Activated T-helper 1 cell treated with anti-CD3 and anti-CD28 coated beads, Interleukin-2, amount 50 U/mL, for 16 hours (primary cell): ENCODE measurements at places on chromosomes 6 and 20.

DNA sequence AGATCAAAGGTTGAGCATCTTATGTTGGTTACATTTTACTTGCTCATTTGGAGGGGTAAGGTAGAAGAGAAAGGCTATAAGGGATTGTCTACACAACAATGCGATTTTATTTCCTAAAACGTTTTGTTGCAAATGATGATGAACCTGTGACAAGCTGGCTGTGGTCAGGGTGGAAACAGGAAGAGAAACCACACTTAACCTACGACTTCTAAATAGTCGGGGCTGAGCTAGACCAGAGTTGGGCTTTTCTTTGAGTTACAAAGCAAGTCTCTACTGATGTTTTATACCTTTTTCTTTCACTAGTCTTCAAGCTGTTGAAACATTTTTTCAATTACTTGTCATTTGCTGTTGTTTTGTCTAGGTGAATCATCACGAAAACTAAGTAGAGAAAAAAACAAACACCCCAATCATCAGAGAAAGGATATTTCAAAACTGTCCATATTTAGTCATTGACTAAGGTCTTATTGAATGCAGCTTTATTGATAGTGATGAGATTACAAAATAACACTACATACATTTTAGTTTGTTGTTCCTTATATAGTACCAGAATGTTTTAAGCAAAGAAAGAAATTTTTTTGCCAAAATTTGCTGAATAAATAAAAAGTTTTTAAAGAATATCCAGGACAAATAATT, 18.0 kb downstream of the KLHL31 start:
- no peak for DNase-seq

DNA sequence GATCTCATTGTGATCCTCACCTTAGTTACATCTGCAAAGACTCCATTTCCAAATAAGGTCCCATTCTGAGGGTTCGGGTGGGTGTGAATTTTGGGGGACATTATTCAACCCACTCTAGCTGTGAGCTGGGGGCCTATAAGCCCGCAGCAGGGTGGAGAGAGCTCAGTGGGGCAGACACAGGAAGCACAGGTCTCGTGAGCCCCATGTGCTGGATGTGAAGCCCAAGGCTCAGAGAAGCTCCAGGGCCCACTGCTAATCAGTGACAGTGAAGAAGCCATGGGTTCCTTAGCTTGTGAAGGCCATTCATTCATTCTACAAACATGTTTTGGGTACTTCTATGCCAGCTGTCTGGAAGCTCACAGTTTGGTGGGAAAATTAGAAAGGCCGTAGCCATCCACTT, 47.5 kb downstream of the CHMP4B start:
- no peak for DNase-seq

- DNase-seq, result no peak
Measured at GRCh38 chr6:2798586-2799134, 33.5 kb downstream of the WRNIP1 start.

DNA sequence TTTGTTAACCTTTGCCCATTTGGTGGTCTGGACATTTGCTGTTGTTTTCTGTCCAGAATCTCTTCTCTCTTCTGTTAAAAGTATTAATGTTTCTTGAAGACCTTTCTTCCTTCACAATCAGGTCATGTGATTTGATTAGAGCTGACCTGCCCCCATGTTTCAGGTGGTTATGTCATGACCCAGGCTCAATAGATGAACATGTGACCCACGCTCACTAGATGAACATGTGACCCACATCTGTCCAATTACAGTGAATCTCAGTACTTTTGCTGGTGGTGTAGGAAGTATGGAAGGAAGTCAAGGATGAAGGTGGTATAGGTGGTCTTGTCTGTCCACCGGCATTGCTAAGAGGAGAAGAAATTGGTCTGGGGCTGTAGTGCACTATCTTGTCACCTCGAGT, 289.1 kb upstream of the JAG1 start:
- DNase-seq, result no peak

DNA sequence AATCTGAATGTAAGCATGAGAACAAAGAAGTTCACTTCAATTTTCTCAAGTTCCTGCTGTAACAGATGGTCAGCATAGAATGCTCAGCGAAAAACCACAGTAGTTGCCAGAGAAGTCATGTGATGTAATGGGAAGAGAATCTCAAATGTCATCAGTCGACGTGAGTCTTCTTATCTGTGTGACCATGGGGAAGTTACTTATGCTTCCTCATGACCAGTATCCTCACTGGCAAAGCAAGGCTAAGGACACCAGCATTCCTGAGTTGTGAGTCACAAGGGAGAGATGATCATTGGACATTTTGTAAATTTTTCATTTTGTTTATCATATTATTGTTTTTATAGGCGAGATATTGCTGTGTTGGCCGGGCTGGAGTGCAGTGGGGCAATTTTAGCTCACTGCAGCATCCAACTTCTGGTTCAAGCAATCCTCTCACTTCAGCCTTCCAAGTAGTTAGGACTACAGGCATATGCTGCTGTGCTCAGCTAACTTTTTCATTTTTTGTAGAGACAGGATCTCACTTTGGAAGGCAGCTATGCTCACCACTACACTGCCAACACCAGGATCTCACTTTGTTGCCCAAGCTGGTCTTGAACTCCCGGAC, 21.9 kb downstream of the SGK1 start:
- DNase-seq, result no peak

DNA sequence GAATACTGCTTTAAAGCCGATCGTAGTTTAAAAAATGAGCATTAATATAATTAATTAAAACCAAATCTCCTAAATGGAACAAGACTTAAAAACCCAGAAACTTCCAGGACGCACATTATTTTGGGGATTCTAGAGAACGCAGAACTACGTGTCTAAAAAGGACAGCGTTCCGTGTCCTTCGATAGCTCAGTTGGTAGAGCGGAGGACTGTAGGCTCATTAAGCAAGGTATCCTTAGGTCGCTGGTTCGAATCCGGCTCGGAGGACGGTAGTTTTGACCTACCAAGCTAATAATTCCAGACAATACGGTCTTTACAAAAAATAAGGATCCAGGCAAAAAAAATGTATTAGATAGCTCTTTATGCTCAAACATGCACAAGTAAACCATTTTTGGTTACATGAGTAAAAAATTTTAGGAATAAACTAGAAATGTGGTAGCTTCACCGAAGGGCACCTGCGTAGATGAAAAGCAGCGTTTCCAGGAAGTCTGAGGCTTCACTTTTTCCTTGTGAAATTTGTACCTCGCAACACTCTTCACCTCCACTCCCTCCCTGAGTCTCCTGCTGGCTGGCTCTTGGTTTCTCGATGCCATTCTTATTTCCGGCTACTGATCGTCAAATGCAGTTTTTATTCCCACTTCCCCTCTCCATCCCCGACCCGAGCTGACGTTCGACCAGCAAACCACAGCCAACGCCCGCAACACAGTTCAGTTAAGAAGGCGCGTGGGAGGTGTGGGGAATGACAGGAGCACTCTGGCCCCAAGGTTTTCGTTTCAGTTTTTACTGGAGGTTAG, 19.6 kb upstream of the ABT1 start:
- peak; percentile 36 for DNase-seq

- DNase-seq, result no peak
Measured at GRCh38 chr6:20351534-20351933, 50.1 kb upstream of the E2F3 start.

DNA sequence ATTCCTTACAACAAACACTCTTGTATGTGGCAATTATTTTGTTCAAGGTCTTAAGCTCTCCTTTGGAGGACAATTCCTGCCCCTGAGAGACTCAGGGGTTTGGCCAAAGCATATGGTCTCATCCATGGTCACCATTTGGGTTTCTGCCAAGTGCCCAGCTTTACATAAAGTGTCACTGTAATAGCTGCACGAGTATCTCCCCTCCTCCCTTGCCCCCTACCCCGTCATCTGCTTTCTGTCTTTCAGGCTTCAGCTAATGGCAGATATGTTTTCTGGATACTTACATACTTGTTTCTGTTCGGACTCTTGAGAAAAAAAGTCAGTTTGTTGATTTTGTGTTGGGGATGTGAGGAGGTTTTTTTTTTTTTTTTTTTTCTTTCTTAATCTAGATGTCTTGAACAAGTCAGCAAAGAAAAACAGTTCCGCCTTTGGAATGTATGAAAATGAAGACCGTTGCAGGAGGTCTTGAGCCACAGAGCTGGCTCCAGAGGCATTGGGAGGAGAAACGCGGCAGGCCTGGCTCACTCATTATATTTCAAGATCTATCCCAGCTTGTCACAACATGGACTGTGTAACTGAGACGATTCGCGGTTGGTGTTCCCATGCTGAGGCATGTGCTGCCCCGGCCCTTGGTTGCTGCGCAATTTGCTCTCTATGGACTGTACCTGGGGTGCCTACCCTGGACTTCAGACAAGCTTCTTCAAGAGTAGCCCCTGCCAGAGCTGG, 32.6 kb upstream of the STX16 start:
- no peak for DNase-seq

DNA sequence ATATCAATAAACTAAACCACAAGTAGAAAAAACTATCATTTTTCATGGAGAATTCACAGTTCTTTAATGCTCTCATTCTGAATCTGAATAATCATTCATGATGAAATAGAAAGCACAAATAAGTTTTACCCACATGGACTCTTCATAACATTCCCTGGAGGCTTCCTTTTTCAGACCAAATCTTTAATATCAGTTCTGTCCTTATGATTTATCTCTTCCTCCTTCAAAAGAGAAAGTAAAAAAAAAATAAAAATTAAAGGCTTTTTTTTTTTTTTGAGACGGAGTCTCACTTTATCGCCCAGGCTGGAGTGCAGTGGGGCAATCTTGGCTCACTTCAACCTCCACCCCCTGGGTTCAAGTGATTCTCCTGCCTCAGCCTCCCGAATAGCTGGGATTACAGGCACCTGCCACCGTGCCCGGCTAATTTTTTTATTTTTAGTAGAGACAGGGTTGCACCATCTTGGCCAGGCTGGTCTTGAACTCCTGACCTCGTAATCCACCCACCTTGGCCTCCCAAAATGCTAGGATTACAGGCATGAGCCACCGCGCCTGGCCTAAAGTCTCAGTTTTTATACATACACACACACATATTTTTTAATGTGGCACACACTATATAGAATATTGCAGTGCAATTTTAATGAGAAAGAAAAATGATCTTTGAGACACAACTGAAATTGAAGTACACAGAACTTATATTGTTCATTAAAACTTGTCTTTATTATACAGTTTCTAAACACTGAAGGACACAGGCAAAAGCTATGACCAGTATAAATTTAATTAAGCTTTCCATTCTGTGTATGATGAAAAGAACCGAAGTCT, 31.9 kb upstream of the ZNF217 start:
- no peak for DNase-seq
